Kidney tubule cell (primary cell): ENCODE measurements at places on chromosomes 6 and 20.

GRCh38 chr20:63060057-63060991 is 53.6 kb upstream of the BHLHE23 start:
- DNase-seq: peak; percentile 66

DNA sequence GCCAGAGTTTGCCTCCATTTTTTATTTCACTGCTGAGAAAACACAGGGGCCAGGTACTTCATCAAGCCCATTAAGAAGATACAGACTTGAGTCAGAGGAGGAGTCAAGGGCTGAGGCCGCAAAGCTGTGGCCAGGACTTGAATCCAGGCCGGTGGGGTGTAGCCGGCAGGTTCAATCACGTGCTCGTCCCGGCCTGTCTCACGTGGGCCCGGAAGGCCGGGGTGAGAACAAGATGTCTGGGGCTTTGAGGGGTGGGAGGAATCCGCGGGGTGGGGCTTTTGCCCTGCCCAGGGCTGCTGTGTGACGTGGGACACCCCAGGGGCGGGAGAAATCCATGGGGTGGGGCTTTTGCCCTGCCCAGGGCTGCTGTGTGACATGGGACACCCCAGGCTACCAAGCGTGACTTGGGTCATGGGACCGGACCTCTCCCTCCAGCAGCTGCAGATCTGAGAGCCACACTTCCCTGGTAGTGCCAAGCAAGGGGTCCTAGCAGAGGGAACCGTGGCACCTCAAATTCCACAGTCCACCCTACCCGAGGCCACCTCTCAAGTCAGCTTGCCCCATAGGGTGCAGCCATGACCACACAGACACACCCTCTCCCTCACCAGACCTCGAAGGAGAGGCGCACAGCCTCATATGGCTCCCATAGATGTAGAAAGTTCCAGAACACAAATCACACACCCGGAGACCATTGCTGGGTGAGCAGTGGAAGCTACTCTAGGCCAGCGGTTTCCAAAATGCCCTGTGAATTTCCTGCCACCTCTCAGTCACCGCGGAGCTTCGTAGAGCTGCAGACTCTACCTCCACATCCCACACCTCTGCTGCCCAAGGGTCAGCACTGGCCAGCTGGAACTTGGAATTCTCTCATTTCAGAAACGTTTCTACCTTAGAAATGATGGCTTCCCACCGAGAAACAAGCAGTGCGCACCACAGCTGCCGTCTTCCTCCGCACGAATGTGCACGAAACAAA is 156.1 kb downstream of the DLL1 start:
- no peak for DNase-seq

DNA sequence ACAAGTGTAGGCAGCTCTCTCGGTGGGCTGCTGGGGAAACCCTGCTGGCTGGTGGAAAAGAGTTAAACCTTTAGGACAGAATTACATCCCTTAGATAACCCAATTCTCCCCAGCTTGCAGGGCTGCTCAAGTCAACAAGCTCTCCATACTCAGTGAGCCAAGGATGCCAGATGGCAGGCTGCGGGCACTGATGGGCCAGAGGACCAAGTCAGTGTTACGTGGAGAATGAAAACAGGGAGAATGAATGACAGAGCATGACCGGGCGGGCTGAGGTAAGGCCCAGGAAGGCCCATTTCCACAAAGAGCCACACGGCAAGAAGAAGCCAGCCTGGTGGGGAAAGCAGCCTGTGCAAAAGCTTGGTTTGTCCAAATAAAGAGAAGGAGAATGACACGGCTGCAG is 58.7 kb upstream of the CD93 start:
- no peak for DNase-seq

GRCh38 chr6:111301946-111302345 is 181.1 kb downstream of the REV3L start:
- DNase-seq: no peak

- peak; percentile 25 for DNase-seq
Measured at GRCh38 chr6:152338335-152339125, 298.6 kb downstream of the SYNE1 start.

GRCh38 chr6:84623956-84624680 is 140.3 kb downstream of the TBX18 start:
- DNase-seq: peak; percentile 77

- peak; percentile 84 for DNase-seq
Measured at GRCh38 chr20:11544029-11544678, 373.5 kb upstream of the BTBD3 start.

- no peak for DNase-seq
Measured at GRCh38 chr6:29227235-29227634, 56.5 kb downstream of the OR2J2 start.

DNA sequence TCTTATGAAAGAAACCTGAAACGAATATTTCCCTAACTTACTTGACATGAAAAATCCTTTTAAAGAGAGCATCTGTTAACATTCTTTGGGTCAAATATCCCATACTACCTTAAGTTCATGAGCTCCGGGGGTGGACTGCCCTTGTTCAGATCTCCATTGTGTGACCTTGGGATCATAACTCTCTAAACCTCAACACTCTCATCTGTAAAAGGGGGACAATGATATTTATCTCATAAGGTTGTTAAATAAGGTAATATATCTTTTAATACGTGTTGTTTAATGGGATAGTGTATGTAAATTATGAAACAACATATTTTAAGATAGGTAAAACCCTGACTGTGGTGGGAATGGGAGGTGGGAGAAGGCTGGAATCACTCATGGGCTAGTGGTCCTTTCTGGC is 326.3 kb downstream of the FARS2 start:
- DNase-seq: no peak
